NCI-H748 treated with DMSO at 0.1 percent for 48 hours (cell line): ENCODE measurements at places on chromosomes 16 and 17.

DNA sequence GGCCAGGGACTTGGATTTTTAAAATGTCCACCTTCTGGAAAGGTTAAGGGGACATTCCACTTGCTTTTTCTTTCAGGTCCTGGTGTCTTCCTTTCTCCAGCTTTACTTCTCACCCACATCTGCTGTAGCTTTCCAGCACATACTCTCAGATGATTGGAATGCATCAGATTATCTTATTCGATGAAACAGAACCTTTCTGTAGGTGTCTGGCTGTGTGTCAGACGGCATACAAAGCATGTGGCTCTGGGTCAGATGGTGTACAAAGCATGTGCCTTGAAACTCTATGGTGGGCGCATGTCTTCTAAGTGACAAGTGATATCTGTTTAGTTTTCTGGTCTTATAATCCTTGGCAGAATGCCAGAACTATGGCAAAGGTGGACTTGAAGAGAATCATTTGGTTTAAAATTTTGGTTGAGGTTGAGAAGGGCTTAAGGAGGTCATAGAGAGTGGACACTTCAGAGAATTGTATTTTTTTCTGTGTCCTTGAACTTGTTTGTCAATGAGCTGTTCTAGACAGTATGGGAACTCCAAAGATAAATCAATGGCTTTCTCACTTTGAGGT lies 125.3 kb downstream of the FTO start:
- no peak for DNase-seq

GRCh38 chr16:81730090-81731051 lies 48.7 kb upstream of the PLCG2 start:
- DNase-seq: peak; percentile 86

GRCh38 chr17:51036084-51036483 lies 84.6 kb downstream of the SPAG9 start:
- DNase-seq: no peak

GRCh38 chr16:46972429-46973206 lies 856 bp downstream of the DNAJA2 start:
- no peak for DNase-seq

DNA sequence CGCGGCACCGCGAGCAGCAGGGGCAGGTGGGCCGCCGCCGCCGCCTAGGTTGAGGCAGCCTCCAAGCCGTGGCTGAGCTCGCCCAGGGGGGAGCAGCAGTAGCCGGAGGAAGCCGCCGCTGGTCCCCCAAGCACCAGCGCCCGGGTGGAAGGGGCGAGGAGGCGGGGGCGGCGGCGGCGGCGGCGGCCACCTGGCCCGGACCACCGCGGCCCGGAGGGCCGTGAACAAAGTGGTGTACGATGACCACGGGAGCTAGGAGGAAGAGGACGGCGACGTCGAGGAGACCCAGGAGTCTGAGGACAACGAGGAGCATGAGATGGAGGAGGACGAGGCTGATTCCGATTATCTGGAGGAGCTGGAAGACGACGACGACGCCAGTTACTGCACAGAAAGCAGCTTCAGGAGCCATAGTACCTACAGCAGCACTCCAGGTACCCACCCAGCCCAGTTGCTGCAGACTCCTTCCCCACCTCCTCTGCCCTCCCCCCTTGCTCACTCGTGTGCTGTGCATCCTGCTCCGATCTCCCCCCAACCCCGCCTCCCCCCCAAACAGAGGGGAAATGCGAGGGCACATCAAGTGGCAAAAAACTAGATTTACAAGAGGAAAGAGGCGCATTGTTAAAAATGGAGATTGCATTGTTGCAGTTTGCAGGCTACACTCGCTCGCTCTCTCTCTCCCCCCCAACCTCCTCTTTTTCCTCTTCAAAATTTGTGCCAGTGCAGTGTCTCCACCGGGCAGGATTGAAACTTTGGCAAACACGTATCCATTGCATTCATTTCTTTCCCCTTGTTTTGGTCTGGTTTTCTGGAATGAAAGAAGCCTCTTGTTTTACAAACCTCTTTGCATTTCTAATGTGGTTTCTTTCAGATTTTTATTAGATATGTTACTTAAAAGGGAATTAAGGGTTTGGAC lies 41.8 kb upstream of the AMZ2 start:
- DNase-seq: no peak

GRCh38 chr16:48790151-48790550 lies 180.2 kb upstream of the N4BP1 start:
- no peak for DNase-seq

DNA sequence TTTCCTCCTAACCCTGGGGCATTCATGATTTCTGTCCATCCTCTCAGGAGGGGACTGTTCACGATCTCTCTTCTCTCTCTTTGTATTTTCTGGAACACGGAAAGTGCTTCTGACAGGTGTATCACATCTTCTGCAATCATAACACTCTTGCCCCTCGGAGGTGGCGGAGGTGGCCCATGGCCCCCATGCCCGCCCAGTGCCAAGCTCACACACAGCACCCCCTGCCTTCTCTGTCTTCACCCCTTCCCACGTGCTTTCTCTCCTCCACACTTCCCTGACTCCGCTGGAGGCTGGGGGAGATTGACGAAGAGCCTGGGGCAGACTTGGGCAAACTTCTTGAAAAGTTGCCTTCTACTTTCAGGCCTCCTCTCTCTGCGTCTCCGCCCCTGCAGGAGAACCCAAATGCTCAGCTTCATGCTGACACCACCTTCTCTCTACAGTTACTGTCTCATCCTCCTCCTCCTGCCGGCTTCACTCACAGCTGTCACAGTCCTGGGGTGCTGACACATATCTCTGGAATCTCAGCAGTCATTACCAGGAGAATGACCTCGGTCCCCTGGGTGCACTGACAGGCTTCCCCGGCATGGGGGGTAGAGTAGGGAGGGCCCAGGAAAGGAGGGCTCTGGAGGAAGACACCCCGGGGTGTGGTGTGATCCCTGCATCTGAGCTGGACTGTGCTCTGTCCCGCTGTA lies 127.1 kb downstream of the ENGASE start:
- no peak for DNase-seq

GRCh38 chr16:30741461-30741914 lies 6.7 kb upstream of the PHKG2 start:
- no peak for DNase-seq

GRCh38 chr17:3656755-3657587 lies 11.4 kb downstream of the TAX1BP3 start:
- DNase-seq: no peak

DNA sequence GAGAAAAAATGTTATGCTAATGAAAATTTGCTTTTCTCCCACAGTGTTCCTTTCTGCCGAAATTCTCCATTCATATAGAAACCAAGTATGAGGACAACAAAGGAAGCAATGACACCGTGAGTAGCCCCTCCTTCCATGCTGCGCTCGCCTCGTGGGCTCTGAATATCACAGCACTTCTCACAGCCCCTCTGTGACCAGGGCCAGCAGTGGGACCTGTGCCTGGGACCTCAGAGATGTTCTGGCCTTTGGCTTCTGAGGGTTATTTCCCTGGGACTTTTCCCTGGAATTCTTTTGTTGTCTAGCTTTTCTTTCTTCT lies 139.6 kb upstream of the NOL11 start:
- no peak for DNase-seq

DNA sequence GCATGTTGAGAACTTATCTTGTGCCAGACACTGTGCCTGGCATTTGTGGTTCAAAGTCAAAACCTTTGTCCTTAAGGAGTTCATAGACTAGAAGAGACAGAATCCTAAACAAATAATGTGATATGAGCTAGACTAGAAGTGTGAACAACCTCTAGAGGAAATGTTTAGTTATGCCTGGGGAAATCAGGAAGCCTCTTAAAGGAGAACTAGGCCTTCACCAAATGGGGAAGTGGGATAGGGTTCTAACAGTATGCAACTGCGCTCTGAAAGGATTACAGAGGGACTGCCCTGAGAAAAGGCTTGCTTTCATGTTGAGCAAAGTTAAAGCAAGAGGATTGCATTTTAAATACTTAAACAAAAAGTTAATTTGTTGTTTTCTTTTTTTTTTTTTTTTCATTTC lies 4.9 kb downstream of the RUNDC1 start:
- DNase-seq: no peak

DNA sequence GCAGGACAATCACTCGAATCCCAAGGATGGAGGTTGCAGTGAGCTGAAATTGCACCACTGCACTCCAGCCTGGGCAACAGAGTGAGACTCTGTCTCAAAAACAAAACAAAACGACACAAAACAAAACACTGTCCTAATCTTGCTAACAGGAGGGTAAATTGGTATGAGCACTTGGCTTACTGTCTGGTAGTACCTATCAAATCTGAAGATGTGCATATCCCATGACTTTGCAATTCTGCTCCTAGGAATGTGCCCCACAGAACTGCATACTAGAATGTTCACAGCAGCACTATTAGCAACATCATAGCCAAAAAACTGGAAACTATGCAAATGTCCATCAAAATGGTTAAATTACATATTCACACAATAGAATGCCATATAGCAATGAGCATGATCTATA lies 15.7 kb downstream of the MTSS2 start:
- no peak for DNase-seq

DNA sequence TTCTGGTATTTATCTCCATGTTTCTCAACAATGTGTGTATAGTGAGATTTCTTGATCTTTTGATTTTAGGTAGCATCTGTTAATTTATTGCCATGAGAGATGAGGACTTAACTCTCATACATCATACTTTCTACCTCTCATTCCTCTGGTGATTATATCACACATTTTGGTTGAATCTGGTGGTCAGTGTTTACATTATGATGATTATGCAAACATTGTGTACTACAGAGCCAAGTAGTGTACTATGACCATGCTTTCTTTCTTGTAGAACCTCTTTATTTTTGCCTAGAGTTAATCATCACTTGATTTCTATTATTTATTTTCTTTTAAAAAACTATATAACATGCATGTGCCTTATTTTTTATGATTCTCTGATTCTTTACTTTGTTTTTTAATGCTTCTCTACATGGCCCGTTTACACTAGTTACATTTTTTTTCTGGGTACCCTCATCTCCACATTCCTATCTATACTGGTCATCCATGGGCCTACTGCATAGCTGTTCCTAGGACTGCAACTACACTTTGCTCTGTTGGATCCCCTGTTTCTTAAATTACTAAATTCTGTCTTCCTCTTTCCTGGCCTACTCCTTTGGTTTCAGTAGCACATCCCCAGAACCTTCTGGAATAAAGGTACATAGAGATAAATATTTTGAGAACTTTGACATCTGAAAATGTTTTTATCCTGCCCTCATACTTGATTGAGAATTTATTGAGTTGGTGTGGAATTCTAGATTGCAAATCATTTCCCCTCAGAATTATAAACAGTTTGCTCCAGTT lies 63.0 kb upstream of the LRRC37A3 start:
- no peak for DNase-seq

DNA sequence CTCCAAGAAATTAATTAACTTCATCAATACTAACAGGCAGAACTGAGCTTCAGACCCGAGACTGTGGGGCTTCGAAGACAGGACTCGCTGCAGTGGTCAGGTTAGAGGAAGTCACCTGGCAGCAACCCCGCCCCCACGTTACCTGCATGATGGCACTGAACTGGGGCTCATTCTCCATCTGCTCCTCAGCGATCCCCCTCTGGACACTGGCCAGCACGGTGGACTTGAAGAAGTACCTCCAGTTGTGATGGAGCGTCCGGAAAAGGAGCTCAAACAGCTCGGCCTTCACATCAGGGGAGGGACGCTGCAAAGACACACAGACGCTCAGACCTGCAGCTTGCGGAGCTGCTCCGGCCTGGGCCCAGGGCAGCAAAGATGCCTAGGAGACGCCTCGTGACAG lies 40.9 kb upstream of the GSG1L start:
- no peak for DNase-seq
